ENCODE measurements at places on chromosomes 3 and 15.

DNA sequence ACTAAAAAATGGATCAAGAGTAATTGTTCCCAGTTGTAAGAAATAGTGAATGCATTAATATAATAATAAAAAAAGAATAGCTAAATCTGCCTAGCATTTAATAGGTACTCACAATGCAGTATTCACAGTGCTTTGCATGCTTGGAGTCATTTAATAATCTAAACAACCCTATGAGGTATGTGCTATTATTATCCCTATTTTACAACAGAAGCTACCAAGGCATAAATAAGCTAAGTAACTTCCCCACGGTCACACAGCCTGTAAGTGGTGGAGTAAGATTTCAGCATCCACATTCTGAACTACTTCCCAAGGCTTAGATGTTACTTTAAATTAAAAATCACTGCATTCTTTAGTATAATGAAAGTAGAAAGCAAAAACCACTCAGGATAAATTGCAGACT lies 102.9 kb downstream of the PLCH1 start:
- DNase-seq, result no peak

GRCh38 chr3:85846940-85847339 lies 888.2 kb downstream of the CADM2 start:
- DNase-seq, result no peak

GRCh38 chr3:152331018-152331541 lies 62.4 kb downstream of the MBNL1 start:
- DNase-seq, result no peak

DNA sequence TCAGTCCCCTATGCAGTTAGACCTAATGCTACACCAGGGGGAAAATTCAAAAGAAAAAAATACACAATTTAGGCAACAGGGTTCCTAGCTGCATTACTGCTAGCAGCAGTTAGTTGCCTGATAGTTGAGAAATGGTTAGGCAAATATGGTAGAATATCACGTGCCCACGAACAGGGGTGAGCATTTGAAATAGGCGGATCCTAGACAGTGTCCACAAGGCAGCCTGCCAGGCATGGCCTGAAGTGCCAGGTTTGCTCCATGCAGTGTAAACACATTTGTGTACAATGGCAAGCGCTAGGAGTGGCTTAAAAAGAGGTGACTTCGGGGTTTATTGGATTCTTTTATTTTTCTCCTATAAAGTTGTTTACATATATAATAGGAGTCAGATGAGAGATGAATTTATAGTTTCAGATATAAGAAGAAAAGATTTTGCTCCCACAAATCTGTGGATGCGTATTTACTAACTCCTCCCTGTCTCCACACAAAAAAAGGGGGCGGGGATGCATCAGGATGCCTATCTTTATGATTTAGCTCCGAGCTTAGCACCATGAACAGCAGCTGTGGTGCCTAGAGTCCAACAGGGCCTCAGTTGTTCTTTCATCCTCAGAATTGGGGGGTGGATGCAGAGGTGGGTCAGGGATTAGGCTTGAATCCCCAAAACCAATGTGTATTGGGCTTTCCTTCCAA lies 3.9 kb upstream of the TGM4 start:
- DNase-seq, result no peak

GRCh38 chr15:73956743-73957135 lies 30.5 kb downstream of the LOXL1 start:
- peak; percentile 27 for DNase-seq

DNA sequence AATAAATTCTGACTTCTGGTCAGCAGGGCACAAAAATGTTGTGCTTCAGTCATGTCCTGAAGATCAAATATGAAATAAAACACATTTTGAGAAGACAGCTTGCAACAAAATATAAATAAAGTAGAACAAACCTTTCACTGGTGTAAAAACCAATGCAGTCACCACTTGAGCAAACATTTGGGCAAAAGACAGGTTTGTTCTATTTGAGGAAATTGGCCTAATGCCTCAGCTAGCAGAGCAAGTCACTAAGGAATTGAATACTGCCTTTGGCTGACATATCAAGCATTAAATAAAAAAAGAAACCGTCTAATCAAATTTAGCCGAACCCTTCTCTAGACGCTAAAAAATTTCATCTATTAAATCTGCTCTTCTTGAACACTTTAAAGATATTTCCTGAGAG lies 475.4 kb upstream of the CNTN3 start:
- no peak for DNase-seq

DNA sequence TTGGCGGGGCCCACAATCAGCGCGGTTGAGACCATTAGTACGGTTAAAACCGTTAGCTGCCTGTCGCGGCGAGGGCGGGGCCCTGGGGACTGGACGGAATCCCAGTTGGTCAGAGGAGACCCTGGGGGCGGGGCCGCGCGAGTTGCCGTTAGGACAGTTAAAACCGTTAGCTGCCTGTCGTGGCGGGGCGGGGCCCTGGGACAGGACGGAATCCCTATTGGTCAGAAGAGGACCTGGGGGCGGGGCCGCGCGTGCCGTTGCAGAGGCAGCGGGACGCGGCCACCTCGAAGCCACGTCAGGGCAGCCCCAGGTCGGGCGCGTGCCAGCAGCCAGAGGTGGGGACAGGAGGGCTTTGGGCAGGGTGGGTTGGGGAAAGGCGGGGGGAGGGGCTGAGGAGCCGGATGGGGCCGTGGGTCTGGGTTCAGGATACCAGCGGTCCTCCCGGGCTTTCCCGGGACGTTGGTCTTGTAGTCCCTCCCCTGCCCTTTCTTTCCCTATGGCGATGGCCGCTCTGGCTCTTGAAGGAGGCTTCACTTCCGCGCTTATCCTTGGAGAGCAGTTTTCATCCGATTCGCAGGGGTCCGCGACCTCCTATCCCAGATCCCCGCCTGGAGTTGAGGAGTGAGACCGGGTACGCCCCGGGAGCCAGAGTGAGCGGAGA lies 28.0 kb downstream of the KLHDC8B start:
- no peak for DNase-seq

- no peak for DNase-seq
These were observed 92.9 kb upstream of the PRTG start for GRCh38 chr15:55835866-55836265.

- DNase-seq, result no peak
These were observed 688.3 kb upstream of the LMCD1 start for GRCh38 chr3:7813365-7813764.

DNA sequence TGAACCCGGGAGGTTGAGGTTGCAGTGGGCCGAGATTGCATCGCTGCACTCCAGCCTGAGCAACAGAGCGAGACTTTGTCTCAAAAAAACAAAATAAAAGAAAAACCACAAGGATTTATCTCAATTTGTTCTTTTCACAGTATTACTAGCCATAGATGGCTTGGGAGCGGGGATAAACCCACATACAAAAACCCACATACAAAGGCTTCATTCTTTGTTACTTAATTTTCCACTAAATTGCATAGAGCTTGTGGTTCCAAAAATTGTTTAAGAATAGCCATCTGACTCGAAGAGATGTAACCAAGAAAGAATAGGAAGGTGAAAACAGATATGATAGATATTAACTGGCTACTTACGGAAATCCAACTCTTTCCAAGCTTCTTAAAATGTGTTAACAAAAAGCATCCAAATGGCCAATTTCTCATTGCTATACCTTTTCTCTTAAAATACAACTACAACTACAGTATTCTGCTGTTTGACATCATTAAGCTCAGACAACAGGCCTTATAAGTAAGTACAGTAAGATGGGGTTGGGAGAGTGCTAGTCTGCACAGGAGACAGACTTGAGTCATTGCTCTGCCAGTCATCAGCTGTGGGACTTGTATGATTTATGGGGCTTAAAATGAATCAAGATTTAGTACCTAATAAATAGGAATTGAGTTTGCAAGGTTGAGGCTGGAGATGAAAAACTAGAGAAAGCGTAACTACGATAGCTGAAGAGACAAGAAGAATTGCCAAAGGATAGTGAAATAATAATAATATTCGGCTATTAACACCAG lies 96.6 kb upstream of the PLXND1 start:
- DNase-seq, result no peak

- no peak for DNase-seq
These were observed 375.8 kb upstream of the ARPP21 start for GRCh38 chr3:35263477-35263876.

DNA sequence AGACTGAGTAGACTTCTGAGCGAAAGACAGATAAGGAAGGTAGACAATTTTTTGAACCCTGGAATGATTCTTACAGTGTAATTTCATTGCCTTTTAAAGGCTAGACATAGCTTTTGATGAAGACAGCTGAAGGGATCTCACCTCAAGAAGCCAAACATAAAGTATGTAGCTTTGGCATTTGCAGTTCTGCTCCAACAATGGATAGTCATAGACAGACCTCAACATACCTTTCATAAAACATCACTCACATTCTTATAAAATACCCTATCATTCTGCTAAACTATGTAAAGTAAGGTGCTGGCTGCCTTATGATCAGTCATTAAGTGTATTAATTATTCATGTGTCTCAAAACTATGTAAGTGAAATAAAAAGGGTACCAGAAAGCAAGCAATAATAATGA lies 70.0 kb downstream of the UBE3A start:
- no peak for DNase-seq

DNA sequence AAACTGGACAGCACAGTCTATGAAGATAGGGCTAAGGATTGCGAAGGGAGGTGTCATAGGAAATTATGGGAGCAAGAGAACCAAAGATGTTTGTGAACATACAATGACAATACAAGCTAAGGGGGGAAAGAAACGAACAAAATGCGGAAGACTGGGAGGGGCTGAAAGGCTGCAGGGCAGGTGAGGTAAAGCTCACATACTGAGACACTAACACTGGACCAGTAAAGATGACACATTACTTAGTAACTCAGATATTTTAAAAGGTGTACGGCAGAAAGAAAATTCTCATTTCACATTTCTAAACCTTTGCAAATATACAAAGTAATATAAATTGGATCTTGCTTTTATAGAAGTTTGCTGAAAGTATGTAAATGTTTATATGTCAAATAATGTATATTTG lies 10.1 kb downstream of the CLDND1 start:
- DNase-seq, result no peak

DNA sequence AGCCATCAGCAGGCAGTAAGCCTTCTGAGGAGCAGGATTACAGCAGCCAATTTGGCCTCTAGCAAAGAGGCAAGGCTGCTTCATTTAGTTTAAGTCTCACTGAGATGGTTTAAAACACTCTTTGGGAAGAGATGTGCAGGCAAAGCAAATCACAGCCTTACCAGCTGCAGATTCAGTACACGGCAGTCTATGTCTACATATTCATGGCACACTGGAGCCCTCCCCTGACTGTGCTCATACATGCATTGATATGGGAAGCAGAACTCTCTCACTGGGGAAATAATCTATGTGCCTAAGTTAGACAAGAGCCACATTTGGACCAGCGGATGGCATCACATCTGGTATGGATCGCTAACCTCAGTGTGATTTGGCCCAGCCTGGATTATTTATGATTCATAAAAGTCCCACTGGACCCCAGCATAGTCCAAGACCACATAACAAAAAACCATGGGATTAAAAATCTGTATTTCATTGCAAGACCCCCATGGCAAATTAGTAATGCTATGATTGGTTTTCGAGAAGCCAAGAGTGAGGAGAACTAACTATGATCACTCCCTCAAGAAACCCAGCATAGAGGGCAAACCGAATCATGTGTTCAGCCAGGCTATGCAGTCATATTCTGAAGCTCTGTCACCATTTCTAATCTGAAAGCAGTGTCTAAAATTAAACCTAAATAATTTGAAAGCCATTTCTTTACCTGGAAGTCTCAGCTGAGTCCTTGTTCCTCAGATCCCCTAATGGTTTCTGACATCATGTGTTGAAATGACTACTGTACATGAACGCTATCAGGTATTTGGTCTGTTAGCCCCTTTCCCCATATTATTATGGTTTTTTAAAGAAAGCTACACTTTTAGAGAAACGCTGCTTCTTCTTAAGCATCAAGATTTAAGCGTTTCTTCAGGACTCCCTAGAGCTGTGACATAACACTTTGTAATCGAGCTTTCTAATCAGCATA lies 1.2 kb downstream of the PRICKLE2 start:
- DNase-seq, result no peak

- DNase-seq, result peak; percentile 85
These were observed 19.3 kb downstream of the ALCAM start for GRCh38 chr3:105385819-105386508.

GRCh38 chr3:72571052-72571451 lies 277.2 kb downstream of the SHQ1 start:
- DNase-seq, result no peak

DNA sequence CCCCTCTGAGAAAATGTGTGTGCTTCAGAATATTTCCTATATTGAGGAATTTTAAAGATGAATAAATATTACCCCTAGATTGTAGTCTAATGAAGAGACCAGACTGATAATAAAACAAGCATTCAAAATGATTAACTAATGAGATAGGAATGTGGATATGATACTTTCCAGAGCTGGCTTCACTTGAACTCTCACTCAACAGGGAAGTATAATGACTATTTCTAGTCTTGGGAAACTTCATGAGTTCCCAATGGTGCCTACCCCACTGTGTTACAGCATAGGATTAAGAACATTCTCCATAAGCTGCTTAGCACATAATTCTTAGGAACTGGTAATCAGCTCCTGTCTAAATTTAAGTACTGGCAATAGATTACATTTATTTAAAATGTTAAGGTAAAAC lies 261.5 kb upstream of the ZNF385D start:
- no peak for DNase-seq

- DNase-seq, result no peak
These were observed 108.1 kb downstream of the ROBO2 start for GRCh38 chr3:77147836-77148578.

DNA sequence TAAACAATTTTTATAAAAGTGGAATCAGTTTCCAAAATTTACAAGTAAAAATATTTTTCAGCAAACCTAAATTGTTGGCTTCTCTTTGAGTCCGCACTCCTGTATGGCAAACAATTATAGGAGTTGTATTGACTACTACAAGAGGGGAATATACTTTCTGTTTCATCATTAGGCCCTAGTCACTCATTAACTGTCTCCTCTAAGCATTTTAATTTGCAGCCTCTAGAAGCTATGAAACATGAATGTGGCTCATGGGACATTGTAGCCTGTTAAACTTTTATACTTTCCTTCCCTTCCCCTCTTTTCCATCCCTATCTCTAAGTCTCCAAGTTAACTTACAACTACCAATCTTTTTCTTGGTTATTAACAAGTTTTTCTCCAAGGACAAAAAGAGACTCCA lies 58.9 kb upstream of the CBLB start:
- DNase-seq, result no peak

DNA sequence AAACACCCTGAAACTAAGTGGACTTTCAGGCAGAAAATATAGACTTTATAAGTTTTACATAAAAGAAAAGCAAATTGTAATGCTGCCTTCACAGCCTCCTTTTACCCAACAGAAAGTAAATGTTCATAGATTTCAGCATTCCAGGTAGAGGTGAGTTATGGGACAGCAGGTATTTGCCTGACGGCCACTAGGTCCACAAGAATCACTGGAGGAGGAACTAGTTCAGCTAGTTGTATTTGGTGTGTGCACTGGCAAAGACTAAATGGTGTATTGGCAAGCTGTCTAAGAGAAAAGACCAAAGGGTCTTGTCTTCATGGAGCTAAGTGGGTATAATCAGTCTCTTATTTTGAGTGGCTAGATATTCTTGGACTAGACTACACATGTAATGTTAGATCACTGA lies 34.2 kb downstream of the ZNF654 start:
- DNase-seq, result no peak

All from AML-193 (cell line).